ENCODE measurements at places on chromosomes 16 and 17.

- no peak for DNase-seq
Measured at GRCh38 chr17:50205963-50206505, 4.6 kb upstream of the COL1A1 start.

GRCh38 chr16:67158637-67159600 is 790 bp downstream of the TRADD start:
- DNase-seq, result peak; percentile 75

GRCh38 chr17:13594762-13595598 is 6.7 kb downstream of the HS3ST3A1 start:
- peak; percentile 74 for DNase-seq

DNA sequence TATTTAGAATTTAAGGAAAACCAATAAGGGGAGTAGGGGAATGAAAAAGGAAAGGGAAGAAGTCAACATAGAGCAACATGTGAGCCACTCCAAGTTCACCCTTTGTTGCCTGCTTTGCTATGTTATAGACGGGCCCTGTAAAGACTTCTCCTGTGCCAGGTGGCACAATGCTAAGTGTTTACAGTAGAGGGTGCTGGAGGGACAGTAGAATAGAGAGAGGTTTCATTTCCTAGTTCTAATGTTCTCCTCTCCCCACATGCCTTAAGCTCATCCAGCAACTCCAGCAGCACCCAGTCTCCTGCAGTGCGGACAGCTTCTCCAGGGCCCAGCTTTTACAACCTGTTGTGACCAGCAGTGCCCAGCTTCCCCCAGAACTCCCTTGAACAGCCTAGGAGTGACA is 468.0 kb downstream of the HS3ST3B1 start:
- DNase-seq, result no peak

GRCh38 chr16:57610611-57611010 is 17.8 kb upstream of the ADGRG1 start:
- DNase-seq, result no peak

DNA sequence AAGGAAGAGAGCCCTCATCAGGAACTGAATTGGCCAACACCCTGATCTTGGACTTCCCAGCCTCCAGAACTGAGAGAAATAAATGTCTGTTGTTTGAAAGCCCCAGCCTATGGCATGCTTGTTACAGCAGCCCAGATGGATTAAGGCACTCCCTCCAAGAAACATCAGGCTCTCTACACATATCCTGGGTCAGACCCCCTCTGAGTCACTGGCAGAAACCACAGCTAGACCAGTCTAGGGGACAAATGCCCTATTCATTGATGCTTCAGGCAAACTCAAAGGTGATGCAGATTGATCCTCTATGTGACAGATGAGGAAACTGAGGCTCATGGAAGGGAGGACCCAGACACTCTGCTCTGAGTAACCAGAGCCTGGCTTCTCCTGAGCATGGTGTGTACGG is 116.8 kb downstream of the WSCD1 start:
- DNase-seq, result no peak

- DNase-seq, result peak; percentile 21
Measured at GRCh38 chr16:58515871-58516767, 802 bp downstream of the SETD6 start.

GRCh38 chr17:63592797-63593196 is 7.9 kb upstream of the TACO1 start:
- no peak for DNase-seq

GRCh38 chr16:50024684-50025536 is at the start of gene CNEP1R1:
Gene CNEP1R1, plus strand, starts transcription at chr16:50025225. Its CDS starts 91 bp downstream, at chr16:50025316.
- peak; percentile 86 for DNase-seq

DNA sequence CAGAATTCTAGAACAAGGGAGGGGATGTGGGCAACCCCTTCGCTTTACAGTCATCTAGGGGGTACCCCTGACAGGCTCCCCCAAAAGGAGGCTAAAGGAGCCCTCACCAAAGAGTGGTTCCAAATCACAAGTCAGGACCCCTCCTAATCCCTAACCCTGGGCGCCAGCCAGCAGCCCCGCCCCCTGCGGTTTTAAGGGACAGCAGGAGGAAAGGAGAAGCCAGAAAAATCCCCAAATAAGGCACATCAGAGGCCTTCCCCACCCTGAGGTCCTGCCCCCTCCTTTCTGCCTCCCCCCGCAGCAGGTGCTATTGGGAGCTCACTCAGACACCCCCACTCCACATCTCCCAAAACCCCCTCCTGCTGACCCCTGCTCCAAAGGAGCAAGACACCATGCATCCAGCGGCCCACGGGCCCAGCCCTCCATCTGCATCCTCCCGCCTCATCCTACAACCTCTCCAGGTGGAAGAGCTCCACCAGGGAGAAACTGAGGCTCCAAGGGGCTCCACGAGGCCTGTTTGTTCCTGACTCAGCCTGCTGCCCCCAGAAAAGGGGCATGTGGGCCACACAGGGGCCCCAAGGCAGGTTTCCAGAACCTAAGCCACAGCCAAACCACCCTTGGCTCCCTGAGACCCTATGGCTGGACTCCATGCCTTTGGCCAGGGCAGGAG is 93.5 kb downstream of the GOSR1 start:
- no peak for DNase-seq

GRCh38 chr16:81237282-81237681 is 1.2 kb upstream of the BCO1 start:
- DNase-seq, result no peak

DNA sequence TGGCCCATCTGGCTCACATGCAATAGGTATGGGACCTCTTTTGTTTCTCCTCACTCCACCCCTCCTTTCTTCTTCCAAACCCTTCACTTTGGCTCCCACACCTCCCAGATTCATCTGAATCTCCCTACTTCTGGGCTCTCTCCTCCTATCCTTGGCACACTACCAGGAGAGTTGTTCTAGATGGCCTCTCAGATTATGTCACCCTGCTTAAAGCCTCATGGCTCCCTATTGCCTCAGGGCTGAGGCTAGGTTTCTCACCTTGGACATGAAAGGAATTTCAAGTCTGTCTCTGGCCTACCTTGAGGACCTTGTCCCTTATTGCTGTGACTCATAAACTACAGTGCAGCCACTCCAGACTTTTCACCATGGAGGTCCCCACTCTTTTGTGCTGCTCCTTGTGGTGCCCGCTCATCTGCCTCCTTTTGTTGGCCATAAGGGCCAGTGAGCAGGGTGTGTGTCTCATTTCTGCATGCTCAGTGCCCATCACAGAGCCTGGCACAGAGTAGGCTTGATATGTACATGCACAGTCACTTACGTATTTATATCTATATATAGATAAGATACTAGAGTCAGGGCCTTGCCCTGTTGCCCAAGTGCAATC is 1.0 kb upstream of the MFAP4 start:
- no peak for DNase-seq

GRCh38 chr16:47073223-47074155 is 70.3 kb downstream of the NETO2 start:
- DNase-seq, result no peak

DNA sequence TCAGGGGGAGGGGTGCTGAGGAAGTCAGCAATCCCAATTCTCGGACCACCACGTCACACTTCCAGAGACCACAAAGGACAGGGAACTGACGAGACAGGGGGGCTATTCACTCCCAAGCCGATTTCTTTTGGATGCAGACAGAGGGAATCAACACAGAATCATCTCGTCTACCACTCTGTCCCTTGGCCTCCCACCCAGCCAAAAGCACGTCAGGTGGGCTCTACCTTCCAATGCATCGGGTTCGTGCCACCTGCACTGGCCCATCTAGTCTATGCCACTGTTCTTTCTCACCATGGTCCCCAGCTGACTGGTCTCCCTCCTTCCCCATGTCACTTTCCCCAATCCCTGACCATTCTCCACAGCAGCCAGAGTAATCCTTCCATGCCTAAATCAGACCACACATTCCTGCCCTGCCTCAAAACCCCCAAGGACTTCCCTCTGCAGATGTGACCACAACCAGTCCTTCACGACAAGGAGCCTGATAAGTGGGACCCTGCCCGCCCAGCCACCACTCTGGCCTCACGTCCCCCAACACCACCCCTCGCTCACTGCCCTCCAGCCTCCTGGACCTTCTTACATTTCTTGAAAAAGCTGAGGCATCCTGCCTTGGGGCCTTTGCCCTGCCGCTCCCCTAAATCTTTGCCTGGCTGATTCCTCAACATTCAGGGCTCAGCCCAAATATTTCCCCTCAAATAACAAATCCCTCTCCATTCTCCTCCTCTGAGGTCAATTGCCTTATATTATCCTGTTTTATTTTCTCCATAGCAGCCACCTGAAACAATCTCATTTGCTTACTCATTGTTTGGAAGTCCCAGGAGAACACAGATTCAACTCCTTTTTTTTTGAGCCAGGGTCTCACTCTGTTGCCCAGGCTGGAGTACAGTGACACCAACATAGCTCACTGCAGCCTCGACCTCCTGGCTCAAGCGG is 70.4 kb downstream of the IL21R start:
- no peak for DNase-seq

DNA sequence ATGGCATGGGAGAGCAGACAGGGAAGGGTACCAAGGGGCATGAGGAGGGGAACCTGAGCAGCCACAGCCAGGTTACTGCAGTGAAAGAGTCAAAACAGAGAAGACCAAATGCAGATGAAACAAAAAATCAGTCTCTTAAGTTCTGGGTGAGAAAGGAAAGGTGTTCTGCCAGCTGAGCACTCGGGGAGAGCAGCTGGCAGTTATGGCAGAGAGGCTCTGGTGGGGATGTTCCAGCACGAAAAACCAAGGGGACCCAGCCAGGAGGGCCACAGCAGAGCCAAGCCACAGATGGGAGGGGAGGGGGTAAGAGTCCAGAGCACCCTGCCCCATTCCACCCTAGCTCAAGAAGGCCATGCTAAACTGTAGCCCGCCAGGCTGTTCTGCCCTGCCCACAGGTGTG is 31.7 kb downstream of the STH start:
- no peak for DNase-seq

DNA sequence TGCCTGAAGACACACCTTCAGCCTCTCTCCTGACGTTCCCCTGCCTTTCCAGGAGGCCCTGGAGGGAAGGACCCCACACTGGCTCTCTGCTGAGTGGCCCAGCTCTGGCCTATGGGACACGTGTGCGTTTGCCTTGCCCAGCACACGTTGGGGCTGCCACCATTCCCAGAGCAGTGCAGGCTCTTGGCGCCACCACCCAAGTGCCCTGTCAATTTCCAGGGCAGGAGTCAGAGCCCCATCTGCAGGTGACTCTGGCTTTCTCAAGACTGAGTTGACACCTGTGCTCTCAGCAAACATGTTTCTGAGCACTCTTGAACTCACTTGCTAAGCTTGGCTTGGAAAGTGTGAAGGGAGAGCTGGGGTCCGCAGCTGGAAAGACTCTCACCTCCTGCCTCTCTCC is 4.7 kb upstream of the IRF8 start:
- DNase-seq, result no peak

DNA sequence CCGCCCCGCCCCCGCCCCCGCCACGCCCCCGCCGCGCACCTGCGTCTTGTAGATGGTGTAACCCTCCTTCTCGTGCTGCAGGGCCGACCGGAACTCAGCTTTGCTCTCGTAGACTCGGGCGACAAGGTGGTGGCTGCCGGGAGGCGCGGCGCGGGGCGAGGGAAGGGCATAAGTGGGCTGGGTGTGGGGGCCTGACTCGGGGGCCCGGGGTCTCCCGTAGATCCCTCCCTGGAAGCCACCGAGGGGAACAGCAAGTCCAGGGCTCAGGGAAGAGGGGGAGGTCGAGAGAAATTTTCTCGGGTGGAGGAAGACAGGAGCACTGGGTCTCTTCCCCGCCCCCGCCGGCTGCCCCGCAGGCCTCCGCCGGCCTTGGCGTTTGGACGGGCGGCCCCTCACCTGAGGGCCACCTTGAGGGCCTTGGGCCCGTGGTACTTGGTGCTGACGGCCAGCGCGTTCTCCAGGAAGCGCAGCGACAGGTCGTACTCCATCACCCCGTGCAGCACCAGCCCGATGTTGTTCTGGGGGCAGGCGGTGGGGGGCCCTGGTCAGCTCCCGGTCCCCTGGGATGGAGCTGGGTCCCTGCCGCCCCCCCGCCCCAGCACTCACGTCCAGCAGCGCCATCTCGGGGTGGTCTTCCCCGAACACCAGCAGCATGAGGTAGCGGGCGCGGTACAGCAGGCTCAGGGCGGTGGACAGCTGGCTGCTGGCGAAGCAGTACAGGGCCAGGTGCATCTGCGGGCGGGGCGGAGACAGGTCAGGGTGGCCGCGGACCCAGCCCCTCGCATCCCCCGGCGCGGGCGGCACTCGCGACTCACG is 19.4 kb downstream of the CLUH start:
- no peak for DNase-seq

- DNase-seq, result no peak
Measured at GRCh38 chr17:64384253-64385186, 6.1 kb downstream of the PECAM1 start.

- DNase-seq, result no peak
Measured at GRCh38 chr17:6328279-6328678, 106.6 kb downstream of the AIPL1 start.

GRCh38 chr17:61396586-61397085 is 3.0 kb upstream of the TBX2 start:
- no peak for DNase-seq

DNA sequence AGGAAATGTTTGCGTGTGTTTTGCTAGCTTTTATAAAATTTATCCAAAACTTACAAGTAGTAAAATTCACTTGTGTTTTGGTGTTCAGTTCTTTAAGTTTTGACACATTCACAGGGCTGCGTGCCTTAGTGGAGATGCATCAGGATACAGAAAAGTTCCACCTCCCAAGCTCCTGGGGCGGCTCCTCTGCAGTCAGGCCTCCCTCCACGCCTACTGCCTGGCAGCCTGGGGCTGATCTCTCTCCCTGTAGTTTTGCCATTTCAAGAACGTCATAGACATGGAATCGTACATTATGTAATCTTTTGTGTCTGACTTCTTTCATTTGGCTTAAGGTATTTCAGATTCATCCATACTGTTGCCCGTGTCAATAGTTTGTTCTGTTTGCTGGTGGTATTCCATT is 27.2 kb upstream of the IRF8 start:
- no peak for DNase-seq

DNA sequence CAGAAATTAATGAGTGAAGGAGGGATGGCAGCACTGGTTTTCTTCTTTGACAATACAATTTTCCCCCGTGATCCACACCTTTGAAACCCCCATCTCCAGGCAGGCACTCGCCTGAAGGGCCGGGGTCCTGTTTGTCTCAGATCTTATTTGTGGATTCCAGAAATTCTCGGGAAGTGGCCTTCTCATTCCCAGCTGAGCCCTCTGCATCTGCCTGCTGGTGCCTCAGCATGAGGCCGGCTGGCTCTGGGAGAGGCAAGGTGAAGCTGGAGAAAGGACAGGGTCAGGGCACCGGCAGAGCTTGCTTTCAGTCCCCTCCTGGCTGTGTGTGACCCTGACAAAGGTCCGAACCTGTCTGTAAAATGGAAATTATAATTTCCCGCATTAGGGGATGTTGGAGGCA is 35.8 kb upstream of the C1QL1 start:
- DNase-seq, result no peak

GRCh38 chr17:75325827-75326225 is 36.6 kb upstream of the SLC25A19 start:
- no peak for DNase-seq

- no peak for DNase-seq
Measured at GRCh38 chr17:74512036-74512435, 19.2 kb downstream of the CD300LB start.

- DNase-seq, result no peak
Measured at GRCh38 chr17:73341350-73342049, 29.7 kb upstream of the CDC42EP4 start.

- DNase-seq, result no peak
Measured at GRCh38 chr17:72496461-72496860, 375.6 kb downstream of the SOX9 start.

GRCh38 chr16:66977341-66978113 is 10.9 kb upstream of the CES4A start:
- DNase-seq, result peak; percentile 80

GRCh38 chr16:3761375-3762106 is 44.2 kb upstream of the TRAP1 start:
- no peak for DNase-seq

- DNase-seq, result no peak
Measured at GRCh38 chr17:58401287-58401686, 16.0 kb downstream of the RNF43 start.

Measured in stimulated activated CD4-positive, alpha-beta T cell treated with anti-CD3 and anti-CD28 coated beads, Interleukin-2, amount 100 ng/mL, for 4 hours (primary cell).